ENCODE measurements at places on chromosomes 7 and 10. TPM values are rescaled to one million over a fixed set of nuclear protein-coding genes. Genes with fewer than 3 reads are reported as not detected.

Gene TAS2R5
- 2.2 TPM for total RNA-seq

Gene TYSND1
- total RNA-seq: 11.4 TPM

Gene OPALIN
- not detected for total RNA-seq

Gene EPDR1
- total RNA-seq: 59.3 TPM

Gene ARHGAP22
- total RNA-seq: 24.8 TPM

Gene WNT8B
- not detected for total RNA-seq

Gene ANKRD30A
- not detected for total RNA-seq

- no peak overlapping the region for H3K27ac ChIP-seq
- DNase-seq: no peak
- no peaks in the 10 kb centered on the region for H3K36me3 ChIP-seq
- no peak overlapping the region for H3K4me3 ChIP-seq
- H3K4me1 ChIP-seq: no peaks in the 10 kb centered on the region
These were observed 285.0 kb downstream of the BMPER start for GRCh38 chr7:34190299-34190698.

GRCh38 chr7:152313217-152313616 lies 122.6 kb downstream of the KMT2C start:
- peaks cover 7% of the 10 kb centered on the region for H3K36me3 ChIP-seq
- H3K4me3 ChIP-seq: no peak overlapping the region
- no peak for DNase-seq
- peaks cover 33% of the 10 kb centered on the region for H3K4me1 ChIP-seq
- no peaks in the 10 kb centered on the region for H3K27me3 ChIP-seq

DNA sequence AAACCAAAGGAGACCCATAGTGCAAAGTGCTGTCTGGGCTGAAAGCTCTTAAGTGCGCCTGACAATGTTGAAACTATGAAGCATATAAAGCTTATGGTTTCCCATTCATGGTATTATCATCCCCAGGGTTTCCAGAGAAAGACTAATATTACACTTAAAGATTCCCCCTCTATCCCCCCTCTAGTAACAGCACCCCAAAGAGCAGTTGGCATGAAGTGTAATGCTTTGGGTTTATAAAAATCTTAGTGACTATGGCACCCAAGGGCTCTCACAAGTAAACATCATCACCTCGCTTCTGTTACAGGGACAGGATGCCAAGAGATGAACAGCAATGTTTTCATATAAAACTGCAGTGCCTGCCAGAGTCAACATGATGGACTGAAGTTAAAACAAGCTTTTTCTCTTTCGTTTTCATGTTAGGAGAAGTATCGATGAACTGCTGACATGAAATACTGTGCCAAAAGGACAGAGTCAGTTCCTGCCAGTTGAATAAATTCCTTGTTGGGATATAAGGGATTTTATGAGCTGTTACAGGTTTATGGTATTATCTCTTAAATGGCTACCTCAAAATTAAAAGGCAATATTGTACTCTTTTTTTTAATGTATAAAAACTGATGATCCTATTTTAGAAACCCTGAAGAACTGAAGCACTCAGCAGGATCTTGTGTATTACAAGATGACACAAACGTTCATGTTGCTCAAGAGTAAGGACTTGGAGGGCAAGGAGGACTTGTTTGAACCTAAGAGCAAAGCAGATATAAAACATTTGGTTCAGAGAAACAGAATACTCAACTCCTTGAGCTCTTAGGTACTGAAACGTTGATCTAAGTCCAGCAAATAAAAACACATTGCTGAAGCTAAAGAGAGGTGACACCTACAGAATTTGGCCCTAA lies 203.7 kb upstream of the IMMP2L start:
- H3K4me3 ChIP-seq: no peak overlapping the region
- no peaks in the 10 kb centered on the region for H3K27me3 ChIP-seq
- no peak for DNase-seq
- H3K4me1 ChIP-seq: no peaks in the 10 kb centered on the region
- H3K27ac ChIP-seq: peak overlapping the region; percentile 17

GRCh38 chr10:125064681-125065492 lies 95.5 kb downstream of the CTBP2 start:
- H3K27ac ChIP-seq: peak overlapping the region; percentile 72
- no peak for DNase-seq
- H3K4me3 ChIP-seq: peak overlapping the region; percentile 34

DNA sequence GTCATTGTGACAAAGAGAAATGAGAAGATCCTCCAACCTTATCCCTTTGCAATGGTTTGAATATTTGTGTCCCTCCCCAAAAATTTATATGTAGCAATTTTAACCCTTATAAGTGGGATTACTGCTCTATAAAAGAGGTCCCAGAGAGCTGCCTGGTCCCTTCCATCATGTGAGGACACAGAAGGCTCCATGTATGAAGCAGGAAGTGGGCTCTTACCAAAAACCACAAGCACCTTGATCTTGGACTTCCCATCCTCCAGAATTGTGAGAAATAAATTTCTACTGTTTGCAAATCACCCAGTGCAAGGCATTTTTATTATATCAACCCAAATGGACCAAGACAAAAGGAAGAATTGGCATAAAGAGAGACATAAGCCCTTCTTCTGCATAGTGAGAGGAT lies 95.7 kb downstream of the KCNMA1 start:
- H3K4me3 ChIP-seq: no peak overlapping the region
- no peaks in the 10 kb centered on the region for H3K36me3 ChIP-seq
- H3K27me3 ChIP-seq: no peaks in the 10 kb centered on the region
- H3K4me1 ChIP-seq: peaks cover 20% of the 10 kb centered on the region
- H3K27ac ChIP-seq: peak overlapping the region; percentile 18

- peaks cover 54% of the 10 kb centered on the region for H3K36me3 ChIP-seq
- H3K4me3 ChIP-seq: no peak overlapping the region
- no peak for DNase-seq
- H3K27me3 ChIP-seq: no peaks in the 10 kb centered on the region
- no peak overlapping the region for H3K27ac ChIP-seq
These were observed 13.4 kb downstream of the PITRM1 start for GRCh38 chr10:3159152-3159551.

DNA sequence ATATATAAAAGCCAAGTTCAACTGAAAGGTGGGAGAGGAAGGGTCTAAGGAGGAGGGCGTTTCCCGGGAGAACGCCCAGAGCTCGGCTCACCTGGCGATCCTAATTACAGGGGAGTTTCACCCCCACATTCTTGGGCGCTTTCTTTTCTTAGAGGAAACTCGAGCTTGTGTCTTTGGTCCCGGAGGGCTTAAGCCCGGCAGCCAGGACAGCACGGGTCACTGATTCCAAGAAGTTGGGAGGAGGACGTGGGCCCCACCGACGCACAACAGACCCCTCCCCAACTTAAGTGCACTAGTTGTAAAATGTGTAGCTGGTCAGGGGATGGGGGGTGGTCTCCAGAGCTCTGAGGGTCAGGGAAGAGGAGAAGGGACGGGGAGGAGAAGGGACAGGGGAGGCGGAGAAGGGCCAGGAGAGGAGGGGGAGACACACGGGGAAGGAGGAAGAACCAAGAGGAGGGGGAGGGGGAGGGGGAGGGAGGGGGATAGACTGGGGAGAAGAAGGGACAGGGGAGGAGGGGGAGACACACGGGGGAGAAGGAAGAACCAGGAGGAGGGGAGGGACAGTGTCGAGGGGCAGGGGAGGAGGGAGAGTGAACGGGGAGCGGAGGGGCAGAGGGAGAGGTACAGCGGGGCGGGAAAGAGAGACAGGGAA lies 874 bp downstream of the BAIAP2L1 start:
- peaks cover 10% of the 10 kb centered on the region for H3K4me1 ChIP-seq
- H3K27me3 ChIP-seq: no peaks in the 10 kb centered on the region
- H3K4me3 ChIP-seq: peak overlapping the region; percentile 77
- H3K36me3 ChIP-seq: no peaks in the 10 kb centered on the region
- no peak for DNase-seq

DNA sequence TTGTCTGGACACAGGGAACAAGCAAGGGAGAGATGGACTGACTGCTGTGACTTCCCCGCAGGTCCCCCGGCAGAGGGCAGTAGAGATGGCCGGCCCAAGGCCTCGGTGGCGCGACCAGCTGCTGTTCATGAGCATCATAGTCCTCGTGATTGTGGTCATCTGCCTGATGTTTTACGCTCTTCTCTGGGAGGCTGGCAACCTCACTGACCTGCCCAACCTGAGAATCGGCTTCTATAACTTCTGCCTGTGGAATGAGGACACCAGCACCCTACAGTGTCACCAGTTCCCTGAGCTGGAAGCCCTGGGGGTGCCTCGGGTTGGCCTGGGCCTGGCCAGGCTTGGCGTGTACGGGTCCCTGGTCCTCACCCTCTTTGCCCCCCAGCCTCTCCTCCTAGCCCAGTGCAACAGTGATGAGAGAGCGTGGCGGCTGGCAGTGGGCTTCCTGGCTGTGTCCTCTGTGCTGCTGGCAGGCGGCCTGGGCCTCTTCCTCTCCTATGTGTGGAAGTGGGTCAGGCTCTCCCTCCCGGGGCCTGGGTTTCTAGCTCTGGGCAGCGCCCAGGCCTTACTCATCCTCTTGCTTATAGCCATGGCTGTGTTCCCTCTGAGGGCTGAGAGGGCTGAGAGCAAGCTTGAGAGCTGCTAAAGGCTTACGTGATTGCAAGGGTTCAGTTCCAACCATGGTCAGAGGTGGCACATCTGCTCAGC lies 6.0 kb downstream of the CYREN start:
- DNase-seq: no peak
- peak overlapping the region; percentile 54 for H3K27ac ChIP-seq
- H3K4me1 ChIP-seq: peaks cover 33% of the 10 kb centered on the region
- H3K27me3 ChIP-seq: no peaks in the 10 kb centered on the region
- no peak overlapping the region for H3K4me3 ChIP-seq

GRCh38 chr7:30971440-30971839 lies 7.7 kb downstream of the GHRHR start:
- no peaks in the 10 kb centered on the region for H3K36me3 ChIP-seq
- H3K4me3 ChIP-seq: no peak overlapping the region
- no peaks in the 10 kb centered on the region for H3K4me1 ChIP-seq

GRCh38 chr7:11191574-11192220 lies 218.0 kb downstream of the PHF14 start:
- no peak overlapping the region for H3K27ac ChIP-seq
- no peaks in the 10 kb centered on the region for H3K27me3 ChIP-seq
- H3K36me3 ChIP-seq: no peaks in the 10 kb centered on the region
- peaks cover 8% of the 10 kb centered on the region for H3K4me1 ChIP-seq
- DNase-seq: no peak

GRCh38 chr7:19957664-19958063 lies 184.2 kb upstream of the TMEM196 start:
- H3K4me3 ChIP-seq: no peak overlapping the region
- H3K36me3 ChIP-seq: no peaks in the 10 kb centered on the region
- no peaks in the 10 kb centered on the region for H3K27me3 ChIP-seq
- H3K4me1 ChIP-seq: no peaks in the 10 kb centered on the region
- no peak for DNase-seq

DNA sequence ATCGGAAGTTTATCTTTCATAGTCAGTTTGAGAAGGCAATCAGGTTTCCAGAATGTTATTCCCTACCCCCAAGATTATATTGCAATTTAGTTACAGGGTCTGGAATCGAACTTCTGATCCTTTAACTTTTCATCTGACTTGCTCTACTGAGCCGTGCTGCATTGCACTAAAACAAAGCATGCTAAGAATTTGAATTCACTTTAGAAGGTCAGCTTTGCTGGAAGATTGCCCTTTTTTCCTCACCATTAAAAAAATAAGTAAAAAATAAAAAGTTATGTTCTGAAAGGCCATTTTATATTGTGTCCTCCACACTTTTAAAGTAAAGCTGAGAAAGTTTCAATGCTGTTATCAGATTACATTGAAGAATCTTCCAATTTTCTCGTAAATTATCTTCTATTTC lies 388.8 kb upstream of the PHF14 start:
- no peak for DNase-seq
- H3K27me3 ChIP-seq: no peaks in the 10 kb centered on the region
- H3K36me3 ChIP-seq: no peaks in the 10 kb centered on the region
- H3K27ac ChIP-seq: no peak overlapping the region

DNA sequence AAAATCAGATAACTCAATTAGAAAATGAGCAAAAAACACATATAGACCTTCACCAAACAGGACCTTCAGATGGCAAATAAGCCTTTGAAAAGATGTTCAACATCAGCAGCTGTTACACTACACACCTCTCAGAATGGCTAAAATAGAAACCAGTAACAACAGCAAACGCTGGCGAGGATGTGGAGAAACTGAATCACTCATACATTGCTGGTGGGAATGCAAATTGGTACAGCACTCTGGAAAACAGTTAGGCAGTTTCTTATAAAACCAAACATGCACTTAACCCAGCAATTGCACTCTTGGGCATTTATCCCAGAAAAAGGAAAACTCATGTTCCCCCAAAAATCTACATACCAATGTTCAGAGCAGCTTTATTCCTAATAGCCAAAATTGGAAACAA lies 37.7 kb upstream of the SMARCD3 start:
- H3K4me1 ChIP-seq: no peaks in the 10 kb centered on the region
- no peaks in the 10 kb centered on the region for H3K36me3 ChIP-seq
- no peak overlapping the region for H3K4me3 ChIP-seq
- H3K27ac ChIP-seq: no peak overlapping the region
- no peak for DNase-seq

- no peaks in the 10 kb centered on the region for H3K27me3 ChIP-seq
- H3K27ac ChIP-seq: no peak overlapping the region
- H3K36me3 ChIP-seq: no peaks in the 10 kb centered on the region
- DNase-seq: no peak
- H3K4me3 ChIP-seq: no peak overlapping the region
These were observed 61.9 kb upstream of the EBF3 start for GRCh38 chr10:130025811-130026485.

DNA sequence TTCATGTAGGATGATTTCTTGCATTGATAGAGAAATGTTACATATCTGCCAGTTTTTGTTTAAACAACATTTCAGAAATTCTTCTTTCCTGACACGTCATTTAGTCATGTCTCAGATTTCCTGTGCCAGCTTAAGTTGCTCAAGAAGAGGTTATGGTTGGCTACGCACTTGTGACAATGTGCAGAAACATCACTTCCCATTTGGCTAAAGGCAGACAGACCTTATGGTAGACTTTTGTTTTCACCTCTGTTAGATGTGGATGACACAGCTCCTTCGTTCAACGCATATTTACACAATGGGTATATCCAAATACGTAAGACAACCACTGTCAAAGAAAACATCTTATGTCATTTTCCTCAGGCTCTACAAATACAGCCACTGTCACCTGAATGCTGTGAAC lies 125.8 kb downstream of the DOCK4 start:
- H3K4me1 ChIP-seq: peaks cover 15% of the 10 kb centered on the region
- H3K4me3 ChIP-seq: peak overlapping the region; percentile 30
- no peaks in the 10 kb centered on the region for H3K27me3 ChIP-seq
- no peaks in the 10 kb centered on the region for H3K36me3 ChIP-seq
- no peak for DNase-seq
- H3K27ac ChIP-seq: no peak overlapping the region

- DNase-seq: no peak
- no peak overlapping the region for H3K4me3 ChIP-seq
- no peaks in the 10 kb centered on the region for H3K27me3 ChIP-seq
- peak overlapping the region; percentile 64 for H3K27ac ChIP-seq
These were observed 361.4 kb upstream of the ZNF32 start for GRCh38 chr10:44009891-44010632.

GRCh38 chr7:46781901-46782439 lies 799.9 kb downstream of the TNS3 start:
- H3K4me1 ChIP-seq: no peaks in the 10 kb centered on the region
- DNase-seq: no peak
- H3K27ac ChIP-seq: no peak overlapping the region
- no peaks in the 10 kb centered on the region for H3K27me3 ChIP-seq

GRCh38 chr10:97331153-97331703 lies 3.3 kb downstream of the FRAT2 start:
- H3K36me3 ChIP-seq: no peaks in the 10 kb centered on the region
- H3K4me1 ChIP-seq: peaks cover 25% of the 10 kb centered on the region
- H3K27ac ChIP-seq: no peak overlapping the region
- no peak overlapping the region for H3K4me3 ChIP-seq
- DNase-seq: no peak

All from thoracic aorta (tissue), 2 donors.